ENCODE measurements at places on chromosomes 4 and X.

DNA sequence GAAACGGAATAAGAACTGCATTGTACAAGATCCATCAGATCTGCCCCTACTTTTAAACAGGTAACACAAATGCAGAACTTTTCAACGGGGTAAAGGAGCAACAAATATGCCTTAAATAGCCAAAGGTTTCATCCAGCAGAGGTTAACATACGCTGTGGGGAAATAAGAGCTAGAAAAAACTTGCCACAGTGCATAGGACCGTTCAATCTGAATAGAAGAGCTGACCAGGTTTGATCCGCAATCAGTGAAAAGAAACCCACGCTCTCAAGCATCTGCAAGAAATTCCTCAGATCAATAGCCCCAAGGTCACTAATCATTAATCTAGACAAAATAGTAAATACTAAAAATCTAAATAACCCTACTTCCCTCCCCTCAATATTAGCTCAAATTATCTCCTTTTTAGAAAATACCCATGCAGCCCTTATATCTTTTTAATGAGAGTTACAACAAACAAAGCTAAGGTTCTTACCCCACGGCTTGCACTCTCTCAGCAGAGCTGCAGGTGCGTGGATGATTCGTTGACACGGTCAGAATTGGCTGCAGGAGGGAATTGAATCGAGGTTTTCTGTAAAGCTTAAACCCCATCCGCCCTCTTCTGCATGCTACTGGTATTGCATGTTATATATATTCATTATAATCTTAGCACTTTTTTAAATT lies at the start of gene TLR10:
TSS of gene TLR10 (minus strand) at position 539 of the 657 bp plus-strand sequence. CDS start 7,400 bp downstream, outside the sequence.
- peak; percentile 9 for DNase-seq

GRCh38 chr4:1166509-1167243 lies 5.7 kb downstream of the SPON2 start:
- DNase-seq = no peak

DNA sequence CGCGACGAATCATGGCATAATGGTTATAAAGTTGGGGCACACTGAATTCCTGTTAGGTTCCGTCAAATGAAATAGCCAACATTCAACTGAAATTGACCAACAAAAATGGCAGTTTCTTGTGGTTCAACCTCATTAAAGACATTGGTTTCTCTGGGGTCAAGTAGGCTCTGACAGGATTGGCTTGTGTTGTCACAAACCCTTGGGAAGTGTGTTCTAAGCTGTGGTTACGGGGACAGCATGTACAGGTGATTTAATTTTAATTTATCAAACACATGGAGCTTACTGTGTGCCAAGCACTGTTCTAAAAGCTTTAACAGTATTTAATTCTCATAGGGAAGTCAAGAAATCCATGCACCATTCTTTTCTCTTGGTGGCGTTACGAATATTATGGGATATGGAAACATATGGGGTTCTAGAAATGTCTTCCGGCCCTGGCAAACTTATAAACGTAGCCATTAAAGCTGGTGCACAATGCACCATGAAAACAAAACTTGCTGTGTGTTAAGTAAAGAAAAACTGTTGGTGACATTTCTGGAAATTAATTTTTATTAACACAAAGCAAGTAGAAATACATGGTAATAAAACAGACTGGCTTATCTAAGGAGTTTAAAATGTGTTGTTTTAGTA lies 891 bp downstream of the XK start:
- DNase-seq = no peak

GRCh38 chrX:44303119-44303518 lies 40.4 kb downstream of the EFHC2 start:
- DNase-seq = peak; percentile 3

DNA sequence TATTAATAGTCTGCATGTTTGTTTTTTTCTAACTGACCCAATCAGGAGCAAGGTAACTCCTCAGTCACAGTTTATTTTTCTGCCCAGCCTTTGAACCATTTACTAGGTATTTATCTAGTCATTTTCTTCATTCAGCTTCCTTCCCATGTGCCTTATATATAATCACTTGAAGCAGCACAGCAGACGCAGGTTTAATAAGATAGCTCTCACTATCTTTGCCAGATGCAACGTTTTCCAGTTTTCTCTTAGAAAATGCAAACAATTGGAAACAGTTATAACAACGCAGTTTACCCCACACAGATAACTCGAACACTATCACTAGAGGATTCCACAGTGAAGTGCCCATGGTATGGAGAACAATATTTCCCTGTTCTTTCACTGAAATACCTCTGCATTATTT lies 56.4 kb upstream of the NFKB1 start:
- DNase-seq = no peak

GRCh38 chr4:10180927-10181744 lies 64.5 kb upstream of the WDR1 start:
- DNase-seq = no peak

- DNase-seq = no peak
Measured at GRCh38 chrX:16628946-16629595, 20.9 kb upstream of the S100G start.

DNA sequence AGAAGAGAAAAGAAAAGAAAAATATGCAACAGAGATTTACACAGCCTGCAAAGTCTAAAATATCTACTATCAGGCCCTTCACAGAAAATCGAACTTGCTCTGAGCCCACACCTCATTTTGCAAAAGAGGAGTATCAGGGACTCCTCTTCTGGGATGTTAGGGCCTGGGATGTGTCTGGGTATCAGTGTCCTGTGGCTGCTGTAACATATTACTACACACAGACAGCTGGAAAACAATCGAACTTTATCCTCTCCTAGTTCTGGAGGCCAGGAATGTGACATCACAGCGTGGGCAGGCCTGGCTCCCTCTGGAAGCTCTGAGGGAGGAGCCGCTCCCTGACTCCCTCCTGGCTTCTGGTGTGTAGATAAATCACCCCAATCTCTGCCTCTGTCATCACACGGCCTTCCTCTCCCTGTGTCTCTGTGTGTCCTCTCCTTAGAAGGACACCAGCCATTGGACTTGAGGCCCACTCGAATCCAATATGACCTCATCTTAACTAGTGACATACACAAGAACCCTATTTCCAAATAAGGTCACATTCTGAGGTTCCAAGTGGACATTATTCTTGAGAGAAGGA lies 52.9 kb downstream of the PPP2R2C start:
- no peak for DNase-seq

DNA sequence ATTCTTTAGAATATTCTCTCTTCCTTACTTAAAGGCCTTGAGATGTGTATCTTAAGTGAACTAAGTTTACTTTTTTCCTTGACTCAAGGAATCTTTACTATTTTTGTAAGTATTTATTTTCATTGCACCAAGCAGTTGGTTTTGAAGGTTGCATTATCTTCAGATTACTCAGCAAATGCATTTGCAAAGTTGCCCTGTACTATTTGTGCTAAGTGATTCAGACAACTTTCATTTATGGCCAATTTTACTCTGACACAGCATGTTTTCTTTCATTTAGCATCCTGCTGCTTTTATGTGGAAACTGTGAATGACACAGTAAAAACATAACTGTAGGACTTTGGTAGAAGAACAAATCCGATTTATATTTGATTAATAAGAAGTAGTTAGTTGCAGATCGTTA lies 191.0 kb downstream of the CCSER1 start:
- DNase-seq = no peak

DNA sequence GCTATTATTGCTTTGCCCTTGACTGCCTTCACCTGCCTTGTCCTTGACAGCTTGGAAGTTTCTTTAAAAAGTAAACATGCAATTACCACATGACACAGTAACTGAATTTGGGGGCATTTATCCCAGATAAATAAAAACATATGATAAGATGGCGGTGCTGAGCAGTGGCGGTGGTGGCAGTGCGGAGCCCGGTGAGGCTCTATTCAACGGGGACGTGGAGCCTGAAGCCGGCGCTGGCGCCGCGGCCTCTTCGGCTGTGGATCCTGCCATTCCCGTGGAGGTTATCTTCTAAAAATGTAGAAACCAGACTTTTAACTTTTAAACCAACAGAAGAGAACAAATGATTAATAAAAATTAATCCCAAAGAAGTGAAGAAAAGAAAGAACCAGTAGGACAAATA lies 59.7 kb upstream of the ZDHHC15 start:
- DNase-seq = no peak

- peak; percentile 53 for DNase-seq
Measured at GRCh38 chr4:141158219-141158618, 24.9 kb upstream of the RNF150 start.

- no peak for DNase-seq
Measured at GRCh38 chrX:14697451-14697850, 168.1 kb downstream of the GLRA2 start.

- DNase-seq = no peak
Measured at GRCh38 chr4:151564321-151564720, 155.3 kb downstream of the FHIP1A start.

DNA sequence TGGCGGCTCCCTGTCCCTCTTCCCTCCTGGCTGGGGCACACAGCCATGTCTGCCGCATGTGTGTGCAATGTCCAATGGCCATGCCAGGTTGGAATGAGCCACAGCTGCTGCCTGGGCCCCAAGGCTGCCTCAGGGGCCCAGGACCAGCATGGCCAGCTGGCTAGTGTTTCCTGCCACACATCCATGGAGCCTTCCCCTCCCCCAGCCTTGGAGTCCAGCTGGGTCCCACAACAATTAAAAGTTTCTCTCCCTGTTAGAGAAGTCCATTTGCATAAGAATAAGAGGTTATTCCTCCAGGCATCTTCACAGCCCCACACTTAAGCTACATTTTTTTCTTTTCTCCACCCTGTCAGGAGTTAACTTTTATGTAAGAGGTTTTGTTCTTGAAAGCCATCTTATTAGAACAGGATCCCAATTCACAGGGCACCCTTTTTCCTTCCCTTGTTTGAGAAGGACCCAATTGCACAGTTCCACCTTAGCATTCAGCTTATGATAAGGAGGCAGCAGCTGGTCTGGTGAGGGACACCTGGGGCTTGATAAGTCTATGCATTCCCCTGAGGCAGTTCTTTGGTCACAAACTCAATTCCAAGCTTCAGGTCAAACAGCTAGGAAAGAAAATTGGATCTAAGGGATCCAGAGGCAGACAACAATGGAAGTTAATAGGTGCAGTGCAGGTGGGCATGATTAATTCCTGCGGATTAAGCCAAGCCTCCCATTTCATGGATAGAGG lies 963.3 kb upstream of the GRIA3 start:
- no peak for DNase-seq

DNA sequence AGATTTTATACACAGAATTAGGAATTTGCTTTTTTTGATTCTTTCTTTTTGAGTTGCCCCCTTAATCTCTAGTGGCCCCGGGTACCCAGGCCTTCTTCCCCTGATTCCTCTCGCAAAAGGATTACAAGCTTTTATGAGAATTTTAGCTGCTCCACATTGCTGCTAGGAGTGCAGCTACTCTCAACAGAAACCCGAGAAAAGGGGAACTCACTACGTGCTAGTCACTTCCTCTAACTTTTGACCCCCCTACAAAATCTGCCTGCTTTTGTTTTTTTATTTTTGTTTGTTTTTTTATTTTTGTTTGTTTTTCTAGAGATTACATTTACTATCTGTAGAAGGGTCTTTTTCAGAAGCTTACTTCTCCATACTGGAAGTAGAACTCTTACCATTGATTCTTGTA lies 64.1 kb downstream of the ZNF81 start:
- no peak for DNase-seq

DNA sequence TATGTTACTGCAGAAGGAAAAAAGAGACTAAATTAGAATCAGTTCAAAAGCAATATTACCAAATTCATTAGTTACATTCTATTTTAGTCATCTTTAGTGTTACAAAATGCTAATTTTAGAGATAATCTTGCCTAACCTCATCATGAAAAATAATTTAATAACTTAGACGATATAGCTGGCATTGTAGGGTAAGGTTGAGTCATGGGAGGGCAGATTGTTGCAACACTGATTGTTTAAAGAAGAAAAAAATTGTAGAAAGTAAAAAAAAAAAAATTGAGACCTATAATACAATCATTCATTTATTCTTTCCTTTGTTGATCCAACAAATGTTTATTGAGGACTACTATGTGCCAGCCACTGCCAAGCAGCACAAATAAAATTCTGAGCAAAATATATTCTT lies 330.9 kb downstream of the GBA3 start:
- no peak for DNase-seq

GRCh38 chr4:140704964-140705363 lies 51.2 kb downstream of the TBC1D9 start:
- DNase-seq = no peak

DNA sequence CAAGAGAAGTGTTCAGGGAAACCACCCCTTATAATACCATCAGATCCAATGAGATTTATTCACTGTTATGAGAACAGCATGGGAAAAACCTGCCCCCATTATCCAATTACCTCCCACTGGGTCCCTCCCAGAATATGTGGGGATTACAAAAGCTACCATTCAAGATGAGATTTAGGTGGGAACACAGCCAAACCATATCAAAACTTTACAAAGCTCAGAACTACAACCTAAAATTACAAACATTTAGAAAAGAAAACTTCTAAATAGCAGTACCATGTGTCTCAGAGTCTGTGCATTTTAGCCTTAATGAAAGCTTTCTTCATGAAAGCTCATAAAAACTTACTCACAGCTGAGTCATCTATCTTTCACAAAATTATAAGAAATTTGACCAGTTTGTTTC lies 1442.8 kb upstream of the PCDH7 start:
- no peak for DNase-seq

- no peak for DNase-seq
Measured at GRCh38 chr4:88995874-88996273, 61.1 kb downstream of the FAM13A start.

GRCh38 chr4:74474345-74475090 lies 29.6 kb downstream of the AREG start:
- DNase-seq = peak; percentile 75

DNA sequence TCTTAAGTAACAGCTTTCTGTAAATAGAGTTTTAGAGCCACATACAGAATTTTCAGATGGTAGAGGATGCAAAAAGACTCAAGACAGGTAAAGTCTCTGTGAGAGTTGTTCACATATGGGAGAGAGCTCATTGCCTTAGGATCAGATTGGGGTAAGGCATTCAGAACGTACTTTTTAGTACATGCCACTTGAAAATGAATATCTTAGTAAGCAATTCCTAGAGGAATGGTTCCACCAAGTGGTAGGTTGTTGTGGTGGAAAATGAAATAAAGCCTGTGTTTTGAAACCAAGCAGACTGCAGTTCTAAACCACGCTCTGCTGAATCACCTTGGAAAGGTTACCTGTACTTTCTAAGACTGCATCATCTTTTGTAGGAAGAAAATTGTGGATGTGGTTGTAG lies 547.0 kb upstream of the LCORL start:
- peak; percentile 1 for DNase-seq

DNA sequence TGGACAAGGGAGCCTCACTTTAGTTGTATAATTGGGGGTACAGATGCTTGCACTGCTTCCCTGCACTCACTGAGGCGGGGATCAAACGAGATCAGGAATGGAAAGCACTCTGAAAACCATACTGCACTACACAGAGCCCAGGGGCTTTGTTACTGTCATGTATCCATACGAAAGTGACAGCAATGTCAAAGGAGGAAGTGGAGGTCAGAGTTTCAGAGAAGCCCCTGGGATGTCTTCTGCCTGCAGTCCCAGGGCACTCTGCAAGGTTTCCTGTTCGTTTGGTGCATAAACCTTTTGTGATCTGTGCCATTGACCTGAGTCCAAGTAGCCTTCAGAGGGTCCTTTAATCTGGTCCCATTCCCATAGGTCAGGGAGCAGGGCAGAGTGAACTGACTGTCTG lies 31.2 kb downstream of the RNF175 start:
- no peak for DNase-seq

GRCh38 chr4:7786040-7786439 lies 153.6 kb downstream of the AFAP1 start:
- no peak for DNase-seq

- no peak for DNase-seq
Measured at GRCh38 chrX:1576201-1576992, 15.0 kb upstream of the AKAP17A start.

- no peak for DNase-seq
Measured at GRCh38 chrX:7062276-7062675, 85.2 kb upstream of the STS start.
